ENCODE measurements at places on chromosomes 11 and 22. TPM values are rescaled to one million over a fixed set of nuclear protein-coding genes. Genes with fewer than 3 reads are reported as not detected.

Gene TPH1
- 0.65 TPM for total RNA-seq

Gene EMID1
- 1.4 TPM for total RNA-seq

Gene PRG2
- 0.52 TPM for total RNA-seq

Gene ACER3
- 22.0 TPM for total RNA-seq

Gene FREY1
- not detected for total RNA-seq

Gene JHY
- total RNA-seq = 4.1 TPM

Gene SELENOM
- 535 TPM for total RNA-seq

Gene SLC6A5
- total RNA-seq = not detected

Gene SYCE3
- not detected for total RNA-seq
